Stimulated activated CD8-positive, alpha-beta memory T cell treated with anti-CD3 and anti-CD28 coated beads, Interleukin-15, amount 100 ng/mL, for 24 hours (primary cell): ENCODE measurements at places on chromosomes 2 and 18.

GRCh38 chr18:966759-967576, 62.3 kb downstream of the ADCYAP1 start:
- DNase-seq, result no peak

DNA sequence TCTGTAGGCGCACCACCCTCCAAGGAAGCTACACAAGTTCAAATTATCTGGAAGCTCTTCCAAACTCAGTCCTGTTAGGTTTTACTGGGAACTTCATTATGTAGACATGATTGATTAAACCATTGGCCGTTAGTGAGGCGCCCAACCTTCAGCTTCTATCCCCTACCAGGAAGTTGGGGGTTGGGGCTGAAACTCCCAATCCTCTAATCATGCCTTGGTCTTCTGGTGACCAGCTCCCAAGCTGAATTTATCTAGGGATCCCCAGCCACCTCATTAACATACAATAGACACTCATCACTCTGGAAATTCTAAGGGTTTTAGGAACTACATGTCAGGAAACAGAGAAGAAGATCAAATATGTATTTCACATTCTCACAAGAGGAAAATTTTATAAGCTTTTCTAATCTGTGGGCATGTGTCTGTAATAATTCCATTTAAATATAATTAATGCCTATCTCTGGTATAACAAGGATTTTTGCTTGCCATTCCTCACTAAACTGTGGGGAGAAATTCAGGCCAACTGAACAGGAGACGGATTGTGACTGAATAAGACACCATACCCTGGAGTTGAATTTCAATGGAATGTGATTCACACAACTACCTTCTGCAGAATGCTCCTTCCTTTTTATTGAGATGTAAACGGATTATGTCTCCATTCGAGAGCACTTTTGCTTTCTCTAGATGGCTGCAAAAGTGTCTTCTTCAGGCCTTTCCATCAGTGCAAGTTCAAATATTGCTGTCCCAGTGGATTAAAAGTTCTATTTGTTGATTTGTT, 328.6 kb downstream of the LRRTM1 start:
- DNase-seq, result no peak

GRCh38 chr2:96690306-96691021, 47.9 kb downstream of the FER1L5 start:
- no peak for DNase-seq

DNA sequence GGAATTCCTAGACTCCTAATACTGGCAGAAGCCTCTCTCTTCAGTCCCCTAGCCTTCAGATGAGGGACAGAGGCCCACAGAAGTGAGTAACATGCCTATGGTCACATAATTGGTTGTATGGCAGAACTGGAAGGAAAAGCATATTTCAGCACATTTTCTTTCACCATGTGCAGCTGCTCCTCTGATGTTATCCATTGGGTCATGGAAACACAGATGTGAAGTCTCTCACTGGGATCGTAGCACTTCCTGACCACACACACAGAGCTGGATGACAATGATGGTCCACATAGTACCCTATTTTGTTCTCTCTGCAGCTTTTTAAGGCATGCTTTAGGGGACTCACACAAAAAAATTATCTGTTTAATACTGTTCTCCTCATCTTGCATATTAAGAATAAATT, 24.5 kb downstream of the MYO3B start:
- DNase-seq, result no peak

DNA sequence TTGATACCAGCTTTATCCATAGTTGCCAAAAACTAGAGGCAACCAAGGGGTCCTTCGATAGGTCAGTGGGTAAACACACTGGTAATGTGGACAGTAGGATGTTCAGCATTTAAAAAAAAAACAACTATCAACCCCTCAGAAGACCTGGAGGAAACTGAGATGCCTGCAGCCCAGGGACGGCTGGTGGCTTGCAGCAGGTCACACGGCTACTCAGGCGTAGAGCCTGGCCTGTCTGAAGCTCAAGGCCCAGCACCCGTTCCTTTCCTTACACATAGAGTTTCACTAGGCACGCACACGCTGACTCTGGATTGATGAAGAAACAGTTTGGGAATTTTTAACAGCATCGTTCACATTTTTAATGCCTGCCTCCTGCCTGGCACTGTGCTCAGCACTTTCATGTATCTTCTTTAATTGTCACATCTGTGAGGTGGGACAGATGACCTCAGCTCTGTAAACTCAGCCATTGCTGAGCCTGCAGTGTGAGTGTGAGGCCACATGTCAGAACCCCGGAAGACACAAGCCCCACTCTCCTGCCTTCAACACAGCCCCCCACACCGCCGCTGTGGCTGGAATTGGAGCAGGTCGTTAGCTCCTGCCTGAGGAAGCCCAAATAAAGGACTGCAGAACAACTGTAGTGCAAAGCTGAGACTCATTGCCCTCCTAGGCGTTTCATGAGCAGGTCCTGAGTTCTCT, 40.7 kb downstream of the TRAPPC12 start:
- DNase-seq, result no peak

- DNase-seq, result no peak
These were observed 197.1 kb downstream of the SMAD7 start for GRCh38 chr18:48753691-48754090.

GRCh38 chr2:99864561-99865553, 277.5 kb downstream of the AFF3 start:
- DNase-seq, result no peak

- no peak for DNase-seq
These were observed 23.2 kb upstream of the CNTNAP5 start for GRCh38 chr2:124001696-124002430.

DNA sequence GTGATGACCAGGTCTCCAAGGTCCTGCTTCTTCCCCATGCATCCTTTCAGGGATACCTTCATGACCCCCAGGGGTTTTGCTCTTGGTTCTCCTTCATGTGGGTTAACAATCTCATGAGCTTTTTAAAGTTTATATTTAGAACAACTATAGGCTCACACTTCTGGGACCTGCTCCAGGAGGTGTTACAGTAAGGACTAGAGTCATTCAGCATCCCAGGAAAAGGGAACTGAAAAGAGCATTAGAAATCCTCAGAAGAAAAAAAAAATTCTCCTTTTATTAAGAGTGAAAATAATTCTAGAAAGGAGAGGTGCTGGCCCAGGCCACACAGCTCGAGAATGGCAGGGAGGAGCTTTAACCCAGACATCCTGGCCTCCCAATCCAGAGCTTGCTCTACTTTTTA, 66.5 kb downstream of the SETBP1 start:
- no peak for DNase-seq

GRCh38 chr2:185862657-185863398, 124.2 kb downstream of the FSIP2 start:
- no peak for DNase-seq

DNA sequence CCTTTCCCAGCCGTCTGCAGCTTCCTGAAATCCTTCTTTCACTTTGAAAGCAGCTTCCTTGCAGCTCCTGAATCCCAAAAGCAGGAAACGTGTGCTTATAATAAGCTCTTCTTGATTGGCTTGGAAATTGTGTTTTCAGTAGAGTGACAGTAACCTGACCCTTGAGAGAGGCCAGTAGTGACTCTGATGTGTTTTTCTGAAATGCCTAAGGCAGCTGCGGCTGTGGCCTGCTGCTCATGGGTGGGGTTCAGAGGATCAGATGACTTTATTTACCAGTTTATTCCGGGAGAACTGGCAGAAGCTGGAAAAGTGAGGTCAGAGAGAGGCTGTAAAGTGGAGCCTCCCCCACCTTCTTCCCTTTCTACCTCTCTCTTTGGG, 31.9 kb upstream of the RPIA start:
- no peak for DNase-seq

GRCh38 chr2:68466361-68466777, 725 bp downstream of the FBXO48 start:
- DNase-seq, result no peak

GRCh38 chr18:28175150-28175929, 1.6 kb downstream of the CDH2 start:
- DNase-seq, result no peak

DNA sequence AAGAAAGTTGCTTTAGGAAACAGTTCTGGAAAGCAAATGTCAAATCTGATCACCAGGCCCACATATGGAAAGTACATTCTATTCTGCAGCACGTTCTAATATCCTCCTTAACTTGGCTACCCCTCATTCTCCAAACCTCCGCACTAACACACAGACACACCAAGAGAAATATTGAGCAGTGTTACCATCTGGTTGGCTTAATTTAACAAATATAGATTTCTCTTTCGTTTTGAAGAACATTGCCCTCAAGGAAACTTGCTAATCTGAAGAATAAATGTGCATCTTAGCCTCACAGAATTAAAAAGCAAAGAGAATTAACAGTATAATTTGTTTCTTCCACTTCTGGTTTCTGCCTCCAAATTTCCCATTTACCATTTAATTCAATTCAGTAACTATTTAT, 72.8 kb upstream of the TTC39C start:
- DNase-seq, result no peak

DNA sequence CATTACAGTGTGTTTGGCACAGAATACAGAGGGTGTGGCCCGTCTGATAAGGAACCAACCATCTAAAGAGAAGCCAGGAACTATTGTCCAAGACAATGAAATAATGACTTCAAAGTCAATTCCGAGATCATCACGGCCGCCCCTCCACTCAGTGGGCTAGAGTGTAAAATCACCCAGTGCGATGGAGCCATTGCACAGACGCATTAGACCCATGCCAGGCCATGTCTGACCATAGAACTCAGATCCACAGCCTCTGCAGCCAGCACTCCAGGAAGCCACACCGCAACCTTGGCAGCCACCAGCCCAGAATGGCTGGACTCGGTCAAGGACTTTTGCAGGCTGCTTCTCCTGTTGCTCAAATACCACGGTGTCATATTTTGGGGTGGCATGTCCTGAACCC, 835.7 kb downstream of the DCDC2C start:
- DNase-seq, result no peak

GRCh38 chr18:49645841-49646351, 84.0 kb downstream of the LIPG start:
- DNase-seq, result no peak

DNA sequence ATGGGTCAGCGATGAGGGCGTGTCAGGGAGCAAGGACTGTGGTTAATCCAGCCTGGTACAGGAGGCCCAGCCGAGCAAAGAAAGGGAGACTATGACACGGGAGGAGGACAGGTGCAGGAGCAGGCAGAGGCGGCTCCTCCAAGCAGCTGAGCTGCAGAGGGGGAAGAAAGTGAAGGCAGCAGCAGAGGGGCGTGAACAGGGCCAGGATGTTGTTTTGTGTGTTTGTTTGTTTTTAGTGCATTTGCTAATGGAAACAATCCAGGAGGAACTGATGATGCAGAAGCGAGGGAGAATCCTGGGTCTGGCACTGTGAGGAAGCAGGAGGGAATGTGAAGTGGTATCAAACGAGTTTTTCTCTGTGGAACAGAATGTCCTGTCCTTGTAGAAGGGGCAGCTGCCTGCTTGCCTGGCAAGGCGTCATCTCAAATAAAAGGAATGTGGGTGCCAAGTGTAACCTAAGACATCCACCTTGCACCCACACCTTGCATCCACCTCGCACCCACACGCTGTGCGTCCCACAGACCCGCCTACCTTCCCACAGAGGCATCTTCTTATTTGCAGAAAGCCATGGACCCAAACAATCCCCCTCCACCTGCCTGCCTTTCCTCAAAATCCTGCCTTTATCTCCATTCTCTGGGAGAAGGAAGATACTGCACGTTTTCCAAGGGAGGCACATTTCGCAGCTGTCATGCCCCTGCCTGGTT, 134.8 kb downstream of the SH3BP4 start:
- DNase-seq, result no peak

GRCh38 chr2:41199334-41199733, 747.4 kb upstream of the SLC8A1 start:
- no peak for DNase-seq

DNA sequence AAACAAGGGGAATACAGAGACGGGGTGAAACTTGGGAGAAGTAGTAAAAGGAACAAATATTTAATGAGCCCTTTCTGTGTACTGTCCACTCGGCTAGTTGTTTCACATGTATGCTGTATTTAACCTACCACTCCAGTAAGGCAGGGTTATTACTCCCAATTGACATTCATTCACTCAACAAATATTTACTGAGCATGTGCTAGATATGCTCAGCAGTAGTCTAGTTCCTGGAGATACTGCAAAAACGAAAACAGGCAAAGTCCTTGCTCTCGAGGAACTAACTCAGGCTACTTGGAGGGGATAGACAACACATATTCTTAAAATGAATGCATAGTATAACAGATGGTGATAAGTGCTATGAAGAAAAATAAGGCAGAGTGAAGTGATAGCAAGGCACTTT, 207.3 kb downstream of the SS18 start:
- no peak for DNase-seq

- no peak for DNase-seq
These were observed 17.9 kb upstream of the SFXN5 start for GRCh38 chr2:73089270-73090030.

- no peak for DNase-seq
These were observed 21.0 kb downstream of the AGAP1 start for GRCh38 chr2:235514627-235515363.

GRCh38 chr2:135212757-135213156, 160.7 kb downstream of the RAB3GAP1 start:
- DNase-seq, result no peak

GRCh38 chr2:69152847-69153583, 140.0 kb downstream of the ANTXR1 start:
- no peak for DNase-seq

GRCh38 chr18:35322486-35323458, 21.4 kb downstream of the ZNF24 start:
- no peak for DNase-seq

GRCh38 chr2:176455816-176456291, 186.6 kb downstream of the MTX2 start:
- DNase-seq, result no peak

DNA sequence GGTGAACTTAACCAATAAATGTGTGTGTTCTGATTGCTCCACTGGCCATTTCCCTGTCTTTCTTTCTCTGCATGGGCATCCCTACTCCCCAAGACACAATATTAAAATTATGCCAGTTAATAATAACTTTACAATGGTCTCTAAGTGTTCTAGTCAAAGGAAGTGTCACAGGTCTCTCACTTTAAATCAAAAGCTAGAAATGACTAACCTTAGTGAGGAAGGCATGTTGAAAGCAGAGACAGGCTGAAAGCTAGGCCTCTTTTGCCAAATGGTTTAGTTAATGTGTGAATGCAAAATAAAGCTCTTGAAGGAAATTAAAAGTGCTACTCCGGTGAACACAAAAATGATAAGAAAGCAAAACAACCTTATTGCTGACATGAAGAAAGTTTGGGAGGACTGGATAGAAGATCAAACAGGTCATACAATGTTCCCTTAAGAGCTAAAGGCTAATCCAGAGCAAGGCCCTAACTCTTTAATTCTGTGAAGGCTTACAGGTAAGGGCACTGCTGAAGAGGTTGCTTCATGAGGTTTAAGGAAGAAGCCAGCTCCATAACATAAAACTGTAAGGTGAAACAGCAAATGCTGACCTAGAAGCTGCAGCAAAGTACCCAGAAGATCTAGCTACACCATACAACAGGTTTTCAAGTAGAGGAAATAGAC, 44.0 kb upstream of the ARHGAP15 start:
- DNase-seq, result no peak

- DNase-seq, result no peak
These were observed 70.4 kb upstream of the ST6GAL2 start for GRCh38 chr2:106956416-106956815.

DNA sequence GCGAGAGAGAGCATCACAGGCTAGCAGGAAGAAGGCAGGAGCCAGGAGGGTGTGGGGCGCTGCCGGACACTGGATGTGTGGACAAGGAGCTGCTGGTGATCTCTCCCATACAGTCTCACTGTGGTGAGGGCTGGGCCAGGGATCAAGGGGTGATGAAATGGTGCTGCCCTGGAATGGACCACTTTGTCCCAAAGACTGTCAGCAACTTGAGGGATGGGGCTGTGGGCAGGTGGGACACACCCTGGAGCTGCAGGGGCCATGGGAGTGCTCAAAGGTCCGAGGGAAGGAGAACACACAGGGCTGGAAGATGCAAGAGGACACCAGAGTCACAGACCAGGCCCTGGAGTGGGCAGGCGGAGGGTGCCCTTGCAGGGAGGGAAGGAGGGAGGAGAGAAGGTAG, 38.0 kb downstream of the COA5 start:
- DNase-seq, result no peak
